Lower lobe of right lung (tissue), 2 donors: ENCODE measurements at places on chromosomes 12 and 14. TPM values are rescaled to one million over a fixed set of nuclear protein-coding genes. Genes with fewer than 3 reads are reported as not detected.
A peak's percentile ranks its signal among the peaks of the same experiment; 100 is the strongest.

NYNRIN gene
- total RNA-seq, result 17.9 TPM

C12orf50 gene
- not detected for total RNA-seq

DNA sequence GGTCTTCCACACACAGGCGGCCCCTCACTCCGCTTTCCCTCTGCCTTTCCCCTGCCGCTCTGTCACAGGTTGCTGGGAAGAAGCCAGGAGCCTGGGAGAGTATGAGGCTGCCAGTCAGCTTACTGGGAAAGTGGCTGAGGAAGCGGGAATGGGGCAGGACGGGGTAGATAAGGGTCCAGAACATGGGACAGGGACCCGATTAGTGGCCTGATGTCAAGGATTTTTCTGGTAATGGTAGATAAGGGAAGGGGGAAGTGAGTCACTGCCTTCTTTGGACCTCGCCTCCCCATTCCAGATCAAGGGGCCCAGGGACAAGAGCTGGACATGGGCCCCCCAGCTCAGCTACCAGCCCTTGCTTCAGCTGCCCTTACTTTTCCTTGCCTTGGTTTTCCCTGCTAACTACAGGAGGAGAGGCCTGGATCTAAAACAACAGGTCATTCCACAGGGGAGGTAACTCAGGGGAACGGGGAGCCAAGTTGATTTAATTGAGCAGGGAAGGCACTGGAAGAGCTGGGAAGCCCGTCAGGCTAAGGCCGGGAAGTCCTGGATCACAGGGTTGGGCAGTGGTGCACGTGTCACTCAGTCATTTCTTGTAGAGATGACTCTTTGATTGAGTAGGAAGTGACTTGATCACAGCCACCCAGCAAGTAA, 3.5 kb upstream of the LPAR5 start:
- H3K4me3 ChIP-seq, result no peak overlapping the region
- peaks cover 30% of the 10 kb centered on the region for H3K4me1 ChIP-seq
- no peak for DNase-seq
- H3K27ac ChIP-seq, result peak overlapping the region; percentile 31

GRCh38 chr14:64673748-64674147, 30.5 kb upstream of the PLEKHG3 start:
- peaks cover 5% of the 10 kb centered on the region for H3K4me1 ChIP-seq
- no peaks in the 10 kb centered on the region for H3K36me3 ChIP-seq
- H3K4me3 ChIP-seq, result no peak overlapping the region
- no peaks in the 10 kb centered on the region for H3K27me3 ChIP-seq

- DNase-seq, result no peak
- H3K36me3 ChIP-seq, result peaks cover 9% of the 10 kb centered on the region
- no peaks in the 10 kb centered on the region for H3K4me1 ChIP-seq
- H3K27ac ChIP-seq, result no peak overlapping the region
- no peak overlapping the region for H3K4me3 ChIP-seq
- H3K27me3 ChIP-seq, result no peaks in the 10 kb centered on the region
These were observed 53.0 kb downstream of the TBC1D30 start for GRCh38 chr12:64877363-64878004.

DNA sequence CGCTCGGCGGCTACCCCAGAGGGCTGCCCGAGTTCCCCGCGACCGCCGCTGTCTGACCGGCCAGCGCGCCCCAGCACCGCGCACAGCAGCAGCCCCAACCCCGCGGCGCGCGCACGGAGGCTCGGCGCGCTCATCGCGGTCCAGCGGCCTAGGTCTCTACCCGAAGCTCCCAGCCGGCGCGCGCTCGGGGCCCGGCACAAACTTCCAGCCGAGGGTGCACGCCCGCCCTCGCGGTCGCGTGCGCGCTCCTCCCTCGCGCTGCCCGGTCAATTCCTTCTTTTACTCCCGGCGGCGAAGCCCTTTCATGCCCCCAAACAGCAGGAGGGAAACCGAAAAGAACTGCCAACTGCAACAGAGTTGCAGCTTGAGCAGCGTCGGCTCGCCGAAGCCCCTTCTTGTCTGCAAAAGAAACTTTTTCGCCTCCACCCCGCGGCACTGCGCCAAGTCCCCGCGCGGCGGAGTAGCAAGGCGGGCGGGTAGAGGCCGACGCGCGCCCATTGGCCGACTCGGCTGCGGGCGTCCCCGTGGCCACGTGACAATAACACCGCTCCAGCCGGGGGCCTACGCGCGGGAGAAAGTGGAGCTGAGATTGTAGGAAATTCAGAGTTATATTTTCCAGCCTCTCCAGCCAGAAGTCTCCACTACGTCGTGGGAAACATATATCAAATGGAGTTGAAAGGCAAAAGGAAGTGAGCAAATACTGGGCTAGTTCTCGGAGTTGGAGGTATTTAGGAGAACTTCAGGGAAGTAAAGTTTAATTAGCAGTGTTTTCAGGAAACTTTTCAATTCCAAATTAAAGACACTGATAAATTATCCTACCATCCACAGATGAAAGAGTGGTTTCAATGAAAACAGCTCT, at the start of gene LRIG3:
LRIG3 (minus strand) TSS at position 403 of the 859 bp plus-strand sequence; CDS start at position 134, 269 bp downstream.
- peak within 1 kb of the TSS; percentile 93 for H3K27ac ChIP-seq
- peak within 1 kb of the TSS; percentile 69 for H3K4me3 ChIP-seq
- peaks cover 6% of the 10 kb centered on the region for H3K4me1 ChIP-seq
- peak; percentile 89 for DNase-seq
- no peaks in the 10 kb centered on the region for H3K27me3 ChIP-seq
